ENCODE measurements at places on chromosomes 11 and 22.

DNA sequence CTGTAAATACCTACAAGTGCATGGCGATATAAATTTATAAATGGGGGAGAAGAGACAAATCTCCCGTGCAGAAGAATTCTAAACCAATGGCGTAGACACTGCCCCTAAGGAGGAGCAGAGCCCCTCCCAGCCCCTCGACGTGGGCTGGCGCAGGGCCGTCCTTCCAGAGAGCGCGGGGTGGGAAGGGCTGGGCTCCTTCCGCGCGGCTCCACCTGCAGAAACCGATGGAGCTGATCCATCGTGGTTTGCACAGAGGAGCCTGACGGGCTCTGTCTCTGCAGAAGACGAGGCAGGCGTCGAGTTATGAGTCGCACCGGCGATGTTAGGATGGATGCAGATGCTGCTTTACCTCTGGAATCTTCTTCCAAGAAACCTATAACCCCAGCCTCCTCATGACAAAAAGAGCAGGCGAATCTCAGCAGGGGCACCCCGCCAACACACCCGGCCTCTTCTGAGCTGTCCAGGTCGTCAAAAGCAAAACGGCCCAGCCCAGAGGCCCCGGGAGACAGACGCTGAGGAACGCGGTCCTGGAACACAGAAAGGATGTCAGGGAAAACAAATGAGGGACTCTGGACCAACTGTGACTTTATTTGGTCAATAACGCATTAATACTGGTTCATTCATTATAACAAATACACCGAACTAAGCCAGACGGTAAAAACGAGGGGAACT is 11.0 kb upstream of the B4GALNT4 start:
- H3K36me3 ChIP-seq = no peaks in the 10 kb centered on the region
- H3K4me1 ChIP-seq = peaks cover 6% of the 10 kb centered on the region
- no peaks in the 10 kb centered on the region for H3K27me3 ChIP-seq
- no peak for DNase-seq
- no peak overlapping the region for H3K27ac ChIP-seq

DNA sequence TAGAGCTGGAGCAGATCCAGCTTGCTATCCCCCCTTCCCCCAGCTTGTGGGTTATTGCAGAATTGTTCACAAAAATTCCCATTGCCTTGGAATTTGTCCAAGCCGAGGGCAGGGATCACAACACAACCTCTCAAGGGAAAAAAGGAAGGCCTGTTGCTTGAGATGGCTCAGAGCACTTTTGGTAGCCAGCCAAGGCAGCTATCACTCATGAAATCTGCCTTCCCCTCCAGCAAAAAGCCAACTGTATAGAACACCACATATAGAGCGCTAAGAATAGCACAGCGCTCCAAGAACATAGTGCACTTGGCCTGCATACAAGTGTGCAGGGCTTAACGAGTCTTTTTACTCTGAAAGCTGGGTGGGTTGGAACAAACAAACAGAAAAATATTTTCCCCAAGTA is 46.2 kb downstream of the FAM83F start:
- peaks cover 52% of the 10 kb centered on the region for H3K27me3 ChIP-seq
- DNase-seq = no peak
- H3K4me1 ChIP-seq = no peaks in the 10 kb centered on the region
- H3K27ac ChIP-seq = no peak overlapping the region
- H3K36me3 ChIP-seq = no peaks in the 10 kb centered on the region

- no peak overlapping the region for H3K4me3 ChIP-seq
- peaks cover 33% of the 10 kb centered on the region for H3K36me3 ChIP-seq
Measured at GRCh38 chr22:20427945-20428417, 9.6 kb downstream of the SCARF2 start.

DNA sequence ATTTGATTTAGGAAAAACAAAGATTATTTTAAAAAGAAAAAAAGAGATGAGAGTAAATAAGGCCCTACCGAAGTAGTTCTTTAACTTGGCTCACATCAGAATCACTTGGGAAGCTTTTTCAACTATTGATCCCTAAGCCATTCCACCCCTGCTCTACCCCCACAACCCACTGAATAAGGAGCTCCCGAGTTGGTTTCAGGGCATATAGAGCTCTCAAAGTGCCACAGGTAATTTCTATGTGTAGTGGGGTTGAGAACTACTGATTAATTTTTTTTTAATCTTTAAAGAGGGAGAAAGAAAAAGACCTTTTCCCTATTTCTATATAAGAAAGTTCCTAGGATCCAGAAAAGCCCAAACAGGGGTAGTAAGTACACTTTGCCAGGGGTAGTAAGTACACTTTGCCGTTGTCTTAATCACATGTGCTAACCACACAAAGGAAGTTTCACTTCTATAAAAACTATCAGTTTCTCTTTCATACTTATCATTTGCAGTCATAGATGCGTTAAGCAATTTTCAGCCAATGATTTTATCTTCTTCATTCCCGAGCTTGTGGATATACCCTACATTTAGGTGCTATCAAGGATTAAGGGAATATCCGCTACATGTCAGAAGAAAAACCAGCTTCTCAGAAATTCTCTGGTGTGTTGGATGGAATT is 108.4 kb upstream of the ZC3H12C start:
- no peaks in the 10 kb centered on the region for H3K36me3 ChIP-seq
- no peak overlapping the region for H3K27ac ChIP-seq
- DNase-seq = no peak
- H3K27me3 ChIP-seq = no peaks in the 10 kb centered on the region
- H3K4me1 ChIP-seq = peaks cover 2% of the 10 kb centered on the region

DNA sequence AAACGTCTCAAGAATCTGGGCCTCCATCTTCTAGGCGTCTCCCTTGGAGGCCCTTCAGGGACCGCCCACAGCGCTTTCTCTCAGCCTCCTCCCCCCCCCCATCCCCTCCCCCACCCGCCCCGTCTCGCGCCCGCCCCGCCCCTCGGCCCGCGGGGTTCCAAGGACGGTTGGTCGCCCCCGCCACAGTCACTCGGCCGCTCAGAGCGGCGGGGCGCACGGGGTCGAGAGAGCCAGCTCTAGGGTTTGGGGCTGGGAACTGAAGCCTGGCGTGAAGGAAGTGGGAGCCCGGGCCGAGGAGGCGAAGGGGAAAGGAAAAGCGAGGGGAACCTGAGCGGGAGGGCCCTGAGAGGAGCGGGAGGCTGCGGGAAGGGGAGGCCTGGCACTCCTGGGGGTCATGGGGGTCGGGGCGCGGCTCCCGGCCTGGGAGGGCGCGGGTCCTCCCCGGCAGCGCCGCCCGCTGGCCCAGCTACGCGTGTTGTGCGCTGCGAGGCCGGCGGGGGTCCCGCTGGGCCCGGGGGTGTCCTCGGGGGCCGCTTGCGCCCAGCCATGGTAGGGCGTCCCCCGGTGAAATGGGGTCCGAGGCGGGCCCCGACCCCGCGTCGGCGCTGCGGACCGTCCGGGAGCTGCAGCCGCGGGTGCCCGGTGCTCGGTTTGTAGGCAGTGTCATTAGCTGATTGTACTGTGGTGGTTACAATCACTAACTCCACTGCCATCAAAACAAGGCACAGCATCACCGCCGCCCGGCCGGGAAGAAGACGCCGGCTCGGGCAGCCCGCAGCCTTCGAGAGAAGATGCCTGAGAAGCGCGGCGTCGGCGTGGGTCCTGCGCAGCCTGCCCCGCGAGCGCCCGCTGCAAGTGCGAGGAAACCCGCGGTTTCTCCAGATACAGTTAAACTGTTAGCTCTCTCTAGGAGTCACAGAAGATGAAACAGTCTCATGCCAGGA is at the start of gene BTG4:
TSS of gene BTG4 (minus strand) at position 91 of the 944 bp plus-strand sequence. CDS start 13,610 bp downstream, outside the sequence.
- peak within 1 kb of the TSS; percentile 46 for H3K4me3 ChIP-seq
- H3K36me3 ChIP-seq = no peaks in the 10 kb centered on the region
- no peak within 1 kb of the TSS for H3K27ac ChIP-seq
- peaks cover 47% of the 10 kb centered on the region for H3K27me3 ChIP-seq
- H3K4me1 ChIP-seq = peaks cover 6% of the 10 kb centered on the region
